Activated T-cell treated with anti-CD3 and anti-CD28 coated beads, Interleukin-2, amount 50 U/mL, for 4 hours (primary cell): ENCODE measurements at places on chromosomes 1 and 21. TPM values are rescaled to one million over a fixed set of nuclear protein-coding genes. Genes with fewer than 3 reads are reported as not detected.

USH2A gene
- total RNA-seq, result not detected

DMRTA2 gene
- not detected for total RNA-seq

GBP2 gene
- total RNA-seq, result 244 TPM

AMY2A gene
- not detected for total RNA-seq

TRIM58 gene
- total RNA-seq, result 0.28 TPM

ST7L gene
- 10.1 TPM for total RNA-seq

DNA sequence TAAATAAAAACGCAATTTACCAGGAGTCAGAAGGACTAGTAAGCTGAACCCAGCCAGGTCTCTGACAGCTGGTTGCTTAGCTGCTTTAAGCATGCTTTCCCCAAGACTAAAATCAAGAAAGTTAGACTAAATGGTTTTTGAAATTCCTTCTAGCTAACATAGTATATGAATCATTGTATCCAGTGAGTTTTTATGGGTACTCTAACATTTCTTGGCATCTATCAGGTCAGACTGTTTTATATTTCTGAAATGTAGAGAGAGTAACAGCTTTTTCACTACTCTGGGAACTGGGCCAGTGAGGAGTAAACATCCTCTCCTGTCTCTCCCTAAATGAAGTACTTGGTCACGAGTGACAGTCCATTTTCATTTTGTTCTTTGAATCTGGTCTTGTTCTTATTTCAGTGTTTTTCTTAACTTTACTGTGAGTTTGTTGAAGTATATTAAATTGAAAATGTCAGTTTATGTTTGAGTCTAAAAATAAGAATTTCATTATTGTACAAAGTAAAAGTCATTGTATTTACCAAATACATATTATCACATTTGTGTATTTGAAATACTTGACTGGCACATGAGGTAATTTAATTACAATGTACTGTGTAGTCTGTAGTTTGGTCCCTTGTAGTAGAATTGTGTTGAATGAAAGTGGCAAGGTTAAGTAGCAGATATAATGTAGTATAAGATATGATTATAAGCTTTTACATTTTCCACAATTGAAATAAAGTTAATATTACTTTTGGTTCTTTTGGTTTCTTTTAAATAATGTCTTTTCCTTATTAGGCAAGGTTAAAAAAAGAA lies 47.6 kb downstream of the PKN2 start:
- DNase-seq, result no peak

LRRC7 gene
- 0.27 TPM for total RNA-seq
